ENCODE measurements at places on chromosomes 1 and 21.
A peak's percentile ranks its signal among the peaks of the same experiment; 100 is the strongest.

- no peak overlapping the region for H3K4me3 ChIP-seq
- H3K4me1 ChIP-seq = peaks cover 63% of the 10 kb centered on the region
- H3K27me3 ChIP-seq = no peaks in the 10 kb centered on the region
These were observed 2.5 kb downstream of the INKA2 start for GRCh38 chr1:111736548-111737215.

DNA sequence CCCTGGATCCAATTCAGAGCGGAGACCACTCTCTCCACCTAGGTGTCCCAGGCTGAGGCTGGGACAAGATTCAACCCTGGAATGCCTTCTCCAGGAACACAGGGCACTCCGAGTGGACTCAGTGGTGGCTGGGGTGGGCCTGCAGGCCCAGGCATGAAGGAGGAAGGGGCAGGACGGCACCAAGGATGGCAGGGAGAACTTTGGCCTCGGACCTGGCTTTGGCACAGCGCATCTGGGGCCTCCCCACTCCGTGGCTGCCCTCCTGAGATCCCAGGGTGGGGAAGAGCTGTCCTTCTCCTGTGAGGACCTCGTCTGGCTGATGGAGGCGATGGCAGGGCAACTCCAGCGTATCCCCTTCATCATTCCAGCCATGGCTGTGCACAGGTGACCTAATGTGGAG, 35.6 kb downstream of the DHCR24 start:
- H3K27me3 ChIP-seq = no peaks in the 10 kb centered on the region
- H3K4me3 ChIP-seq = no peak overlapping the region
- peaks cover 97% of the 10 kb centered on the region for H3K36me3 ChIP-seq
- no peaks in the 10 kb centered on the region for H3K4me1 ChIP-seq
- no peak overlapping the region for H3K27ac ChIP-seq

GRCh38 chr1:41439234-41439633, 45.2 kb downstream of the EDN2 start:
- no peaks in the 10 kb centered on the region for H3K4me1 ChIP-seq
- H3K27ac ChIP-seq = no peak overlapping the region
- peaks cover 4% of the 10 kb centered on the region for H3K27me3 ChIP-seq
- no peak overlapping the region for H3K4me3 ChIP-seq
- no peak for DNase-seq
- H3K36me3 ChIP-seq = no peaks in the 10 kb centered on the region

- H3K4me1 ChIP-seq = no peaks in the 10 kb centered on the region
- no peaks in the 10 kb centered on the region for H3K27me3 ChIP-seq
- no peak for DNase-seq
- no peak overlapping the region for H3K27ac ChIP-seq
- no peak overlapping the region for H3K4me3 ChIP-seq
These were observed 70.2 kb downstream of the DAB1 start for GRCh38 chr1:57353654-57354053.

DNA sequence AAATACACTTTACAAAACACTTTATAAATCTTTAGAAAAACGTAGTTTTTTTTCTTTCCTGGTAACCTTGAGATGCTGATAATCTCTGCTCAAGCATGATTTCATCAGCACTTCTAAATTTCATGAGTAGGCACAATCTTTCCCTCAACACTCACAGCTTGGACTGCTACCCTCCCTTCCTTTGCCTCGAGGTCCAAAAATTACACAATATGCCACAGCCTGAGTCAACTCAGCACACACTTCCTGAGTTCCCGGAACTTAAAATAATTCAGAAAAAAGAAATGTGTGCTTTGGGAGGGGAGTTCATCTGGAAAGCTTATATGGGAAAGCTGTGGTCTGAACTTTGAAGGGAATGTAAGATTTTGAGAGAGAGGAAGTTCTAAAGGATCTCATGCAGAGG, 5.9 kb downstream of the CLCA2 start:
- DNase-seq = peak; percentile 72
- H3K27ac ChIP-seq = peak overlapping the region; percentile 53
- H3K27me3 ChIP-seq = no peaks in the 10 kb centered on the region
- peaks cover 22% of the 10 kb centered on the region for H3K4me1 ChIP-seq
- H3K4me3 ChIP-seq = no peak overlapping the region

- no peak overlapping the region for H3K27ac ChIP-seq
- H3K4me3 ChIP-seq = no peak overlapping the region
- H3K4me1 ChIP-seq = no peaks in the 10 kb centered on the region
- no peaks in the 10 kb centered on the region for H3K36me3 ChIP-seq
These were observed 661.5 kb upstream of the ADGRL4 start for GRCh38 chr1:79667848-79668696.

- H3K36me3 ChIP-seq = no peaks in the 10 kb centered on the region
- DNase-seq = no peak
- peaks cover 55% of the 10 kb centered on the region for H3K4me1 ChIP-seq
These were observed 5.1 kb downstream of the LAMB3 start for GRCh38 chr1:209647156-209647555.

GRCh38 chr1:55588309-55588708, 373.1 kb upstream of the USP24 start:
- H3K4me1 ChIP-seq = peaks cover 16% of the 10 kb centered on the region
- DNase-seq = no peak
- no peak overlapping the region for H3K4me3 ChIP-seq

GRCh38 chr21:37546949-37547614, 180.5 kb downstream of the DYRK1A start:
- H3K4me3 ChIP-seq = no peak overlapping the region
- no peaks in the 10 kb centered on the region for H3K4me1 ChIP-seq
- H3K36me3 ChIP-seq = no peaks in the 10 kb centered on the region
- H3K27me3 ChIP-seq = no peaks in the 10 kb centered on the region
- H3K27ac ChIP-seq = no peak overlapping the region

DNA sequence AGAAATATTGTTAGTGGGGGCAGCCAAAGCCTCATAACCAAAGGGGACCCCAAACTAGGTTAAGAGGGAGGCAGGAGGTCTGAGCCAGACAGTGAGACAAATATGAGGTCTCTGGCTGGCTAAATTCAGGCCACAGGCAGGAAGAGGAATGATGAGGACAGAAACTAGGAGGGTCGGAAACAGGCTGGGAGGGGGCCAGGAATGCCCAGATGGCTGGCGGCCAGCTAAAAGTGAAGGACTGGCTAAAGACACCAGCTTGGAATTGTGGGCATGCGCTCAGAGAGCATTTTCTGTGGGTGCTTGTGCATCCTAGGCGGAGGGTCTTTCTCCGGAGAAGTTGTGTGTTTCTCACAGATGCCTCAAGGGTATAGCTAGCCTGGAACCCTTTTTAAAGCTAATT, 77.0 kb downstream of the PGM1 start:
- DNase-seq = no peak
- H3K36me3 ChIP-seq = peaks cover 8% of the 10 kb centered on the region
- no peaks in the 10 kb centered on the region for H3K4me1 ChIP-seq
- no peaks in the 10 kb centered on the region for H3K27me3 ChIP-seq
- H3K4me3 ChIP-seq = no peak overlapping the region

- H3K36me3 ChIP-seq = no peaks in the 10 kb centered on the region
- DNase-seq = no peak
- no peaks in the 10 kb centered on the region for H3K4me1 ChIP-seq
- H3K4me3 ChIP-seq = no peak overlapping the region
These were observed 153.9 kb downstream of the GABPA start for GRCh38 chr21:25888711-25889110.

DNA sequence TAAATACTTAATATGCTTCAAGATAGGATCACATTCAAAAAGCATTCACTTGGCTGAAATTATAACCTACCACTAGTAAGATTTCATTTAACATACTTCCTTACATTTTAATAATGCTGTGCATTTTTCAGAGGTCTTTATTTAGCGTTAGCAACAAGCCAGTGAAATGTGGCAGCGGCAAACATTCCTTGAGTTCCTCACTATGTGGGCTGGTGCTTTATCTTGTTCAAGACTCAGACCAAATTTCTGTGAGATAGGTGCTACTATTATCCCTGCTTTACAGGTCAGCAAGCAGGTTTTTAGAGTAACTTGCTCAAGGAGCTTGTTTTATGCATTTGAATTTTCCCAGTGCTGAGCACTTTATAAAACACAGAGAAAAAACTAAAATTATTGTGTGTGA, 132.7 kb downstream of the PLPPR4 start:
- no peaks in the 10 kb centered on the region for H3K27me3 ChIP-seq
- DNase-seq = no peak
- H3K4me3 ChIP-seq = no peak overlapping the region

- H3K27me3 ChIP-seq = no peaks in the 10 kb centered on the region
- no peak overlapping the region for H3K27ac ChIP-seq
- no peak for DNase-seq
- H3K4me3 ChIP-seq = no peak overlapping the region
- H3K4me1 ChIP-seq = no peaks in the 10 kb centered on the region
- H3K36me3 ChIP-seq = no peaks in the 10 kb centered on the region
These were observed 102.5 kb downstream of the KCNN3 start for GRCh38 chr1:154767315-154768240.

DNA sequence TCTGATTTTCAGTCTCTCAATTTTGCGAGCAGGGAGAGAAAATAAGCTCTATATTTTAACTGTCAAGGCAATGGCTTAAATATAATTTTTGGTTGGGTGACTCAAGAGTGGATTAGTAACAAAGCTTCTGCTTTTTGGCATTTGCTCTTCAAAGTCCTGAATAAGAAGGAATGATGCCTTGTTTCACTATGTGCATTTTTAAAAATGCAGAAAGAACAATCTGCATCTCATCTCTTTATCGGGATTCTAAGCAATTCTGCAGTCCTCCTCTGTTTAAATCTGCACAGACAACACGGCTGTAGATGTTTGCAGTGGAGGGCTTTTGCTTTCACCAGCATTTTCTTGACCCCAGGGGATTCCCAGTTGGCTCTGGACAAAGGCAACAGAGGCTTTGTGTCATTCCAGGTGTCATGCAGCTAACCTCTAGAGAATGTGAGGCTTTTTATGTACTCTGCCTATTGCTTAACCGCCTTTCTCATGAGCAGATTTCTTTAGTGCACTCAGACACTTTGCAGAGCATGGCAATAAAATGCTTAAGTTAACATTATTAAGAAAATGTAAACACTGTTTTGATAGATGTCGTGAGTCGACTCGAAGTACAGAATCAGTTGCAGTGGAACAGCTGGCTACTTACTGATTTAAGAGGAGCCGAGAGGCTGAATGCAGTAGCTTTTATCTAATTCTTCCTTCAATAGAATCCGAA, 783.2 kb upstream of the NEGR1 start:
- H3K4me3 ChIP-seq = no peak overlapping the region
- DNase-seq = no peak
- no peak overlapping the region for H3K27ac ChIP-seq
- H3K4me1 ChIP-seq = no peaks in the 10 kb centered on the region

DNA sequence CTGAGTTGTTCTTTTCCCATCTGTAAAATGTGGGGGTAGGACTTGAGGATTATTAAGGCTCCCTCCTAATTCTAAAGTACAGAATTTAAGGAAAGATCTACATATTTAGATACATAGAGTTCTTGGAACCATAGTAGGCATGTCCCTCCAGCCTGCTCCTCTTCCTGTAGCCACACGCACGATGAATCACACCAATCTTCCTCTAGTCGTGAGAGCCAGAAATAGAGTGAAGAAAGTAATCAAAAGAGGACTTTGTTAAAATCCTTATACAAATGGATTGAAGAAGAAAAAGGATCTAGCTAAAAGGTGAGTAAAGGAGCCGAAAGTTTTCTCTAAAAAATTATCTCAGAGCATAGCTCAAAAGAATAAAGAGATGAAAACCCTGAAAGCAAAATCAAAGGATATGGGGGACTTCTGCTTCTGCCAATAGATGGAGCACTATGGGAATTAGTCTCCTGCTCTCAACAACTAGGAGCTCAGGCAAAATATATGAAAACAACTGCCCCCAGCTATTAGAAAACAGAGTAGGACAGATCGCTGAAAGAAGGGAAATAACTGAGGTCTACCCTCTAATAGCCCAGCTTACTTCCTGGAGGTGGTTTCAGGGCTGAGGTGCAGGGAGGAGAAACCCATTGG, 8.5 kb downstream of the C1orf141 start:
- H3K4me3 ChIP-seq = no peak overlapping the region
- no peaks in the 10 kb centered on the region for H3K27me3 ChIP-seq
- no peaks in the 10 kb centered on the region for H3K36me3 ChIP-seq
- H3K27ac ChIP-seq = no peak overlapping the region
- no peak for DNase-seq

DNA sequence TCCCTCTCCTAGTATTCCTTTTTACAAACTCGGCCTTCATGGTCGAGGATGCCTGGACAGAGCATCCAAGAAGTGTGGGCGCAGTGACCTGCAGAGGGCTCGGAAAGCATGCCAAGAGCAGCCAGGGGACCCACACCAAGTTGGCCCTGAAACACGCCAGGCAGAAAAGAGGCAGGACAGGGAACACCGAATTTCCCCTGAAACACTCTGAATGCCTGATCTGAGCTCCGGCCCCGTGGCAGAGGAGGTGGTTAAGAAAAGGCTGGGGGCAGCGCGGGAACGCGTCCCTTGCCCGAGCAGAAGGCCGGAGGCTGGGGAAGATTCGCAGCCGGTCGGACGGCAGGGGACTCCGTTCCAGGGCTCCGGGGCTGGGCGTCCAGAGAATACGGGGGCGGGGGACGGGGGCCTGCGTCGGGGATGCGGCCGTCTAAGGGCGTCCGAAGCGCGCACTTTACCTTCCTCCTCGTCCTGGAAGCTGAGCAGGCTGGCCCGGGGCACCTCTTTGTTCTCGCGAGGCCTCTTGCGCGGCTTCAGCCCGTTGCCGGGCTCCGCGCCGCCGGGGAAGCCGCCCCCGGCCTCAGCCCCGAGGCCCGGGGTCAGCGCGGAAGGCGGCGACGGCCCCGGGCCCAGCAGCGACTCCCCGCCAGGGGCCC, 558 bp downstream of the PAXBP1 start:
- peaks cover 3% of the 10 kb centered on the region for H3K27me3 ChIP-seq
- peaks cover 24% of the 10 kb centered on the region for H3K4me1 ChIP-seq
- no peaks in the 10 kb centered on the region for H3K36me3 ChIP-seq

DNA sequence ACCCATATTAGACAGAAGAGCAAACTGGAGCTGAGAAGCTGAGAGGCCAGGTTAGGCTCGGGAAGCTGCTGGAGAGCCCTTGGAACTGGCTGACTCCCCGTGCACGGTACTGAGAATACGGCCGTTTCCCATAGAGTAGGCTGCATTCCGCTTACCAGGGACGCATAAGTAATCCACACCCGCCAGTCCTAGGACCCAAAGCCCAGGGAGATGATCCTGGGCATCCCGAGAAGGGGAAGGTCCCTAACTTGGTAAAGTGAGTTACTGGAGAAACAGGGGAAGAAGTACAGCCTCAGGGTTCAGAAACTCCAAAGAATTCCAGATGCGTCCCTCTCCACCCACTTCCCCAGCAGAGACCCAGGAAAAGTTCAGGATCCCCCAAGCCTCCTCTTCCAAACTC, 1.3 kb downstream of the LRRC38 start:
- no peak for DNase-seq
- peak overlapping the region; percentile 37 for H3K4me3 ChIP-seq
- no peak overlapping the region for H3K27ac ChIP-seq
- peaks cover 17% of the 10 kb centered on the region for H3K4me1 ChIP-seq

- DNase-seq = no peak
- H3K27me3 ChIP-seq = no peaks in the 10 kb centered on the region
- peaks cover 22% of the 10 kb centered on the region for H3K36me3 ChIP-seq
- H3K4me3 ChIP-seq = peak overlapping the region; percentile 81
These were observed 514 bp downstream of the TPRG1L start for GRCh38 chr1:3625151-3625907.

All from tibial nerve (tissue), 4 donors.